ENCODE measurements at places on chromosomes 7 and 10.

DNA sequence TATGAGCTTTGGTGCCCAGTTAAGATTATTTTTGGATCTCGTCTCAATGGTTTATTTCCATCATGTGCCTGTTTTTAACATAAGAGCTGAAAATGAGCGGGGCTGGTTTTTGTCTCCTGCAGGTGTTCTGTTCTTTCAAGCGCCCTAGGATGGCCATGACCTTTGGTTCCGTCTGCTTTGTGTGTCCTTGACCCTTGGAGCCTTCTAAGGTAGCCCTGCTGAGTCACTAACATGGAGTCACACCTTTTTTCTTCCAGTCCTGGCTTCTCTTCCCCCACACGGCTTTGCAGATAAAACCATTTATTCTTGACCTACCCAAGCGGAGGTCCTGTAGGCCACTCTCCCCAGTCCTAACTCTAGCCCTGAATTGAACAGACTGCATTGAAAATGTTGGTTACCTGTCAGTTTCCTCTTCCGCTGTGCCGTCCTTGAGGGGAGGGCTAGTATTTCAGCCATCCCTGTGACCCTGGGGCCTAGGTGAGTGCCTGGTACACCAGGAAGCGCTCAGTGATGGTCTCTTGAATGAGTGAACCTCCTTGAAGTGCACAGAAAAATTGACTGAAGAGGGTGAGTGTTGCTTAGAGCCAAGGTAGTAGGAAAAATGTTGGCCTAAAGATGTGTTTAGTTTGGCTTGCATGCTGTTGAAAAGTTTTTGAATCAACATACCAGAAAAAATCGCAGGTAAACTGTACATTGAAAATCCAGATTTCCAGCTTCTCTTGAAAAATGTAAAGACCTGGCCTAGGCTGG, 48.0 kb downstream of the CAMK1D start:
- DNase-seq = no peak

GRCh38 chr10:75452997-75453396, 21.6 kb downstream of the LRMDA start:
- no peak for DNase-seq

DNA sequence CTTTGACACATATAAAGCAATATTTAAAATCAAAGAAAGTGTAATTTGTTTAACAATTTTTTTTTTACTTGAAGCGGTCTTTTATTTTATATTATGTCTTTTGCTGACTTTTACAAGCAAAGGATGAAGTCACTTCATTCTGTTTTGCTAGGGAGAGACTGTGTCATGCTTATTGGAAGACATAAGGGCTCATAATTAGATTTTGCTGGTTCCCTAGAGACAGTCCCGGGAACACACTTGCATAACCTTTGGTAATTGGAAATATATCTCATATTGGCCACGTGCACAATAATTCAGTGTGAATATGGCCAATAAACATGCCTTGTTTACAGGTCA, 448 bp upstream of the NET1 start:
- DNase-seq = no peak

GRCh38 chr7:47852330-47853245, 95.7 kb downstream of the PKD1L1 start:
- DNase-seq = no peak

DNA sequence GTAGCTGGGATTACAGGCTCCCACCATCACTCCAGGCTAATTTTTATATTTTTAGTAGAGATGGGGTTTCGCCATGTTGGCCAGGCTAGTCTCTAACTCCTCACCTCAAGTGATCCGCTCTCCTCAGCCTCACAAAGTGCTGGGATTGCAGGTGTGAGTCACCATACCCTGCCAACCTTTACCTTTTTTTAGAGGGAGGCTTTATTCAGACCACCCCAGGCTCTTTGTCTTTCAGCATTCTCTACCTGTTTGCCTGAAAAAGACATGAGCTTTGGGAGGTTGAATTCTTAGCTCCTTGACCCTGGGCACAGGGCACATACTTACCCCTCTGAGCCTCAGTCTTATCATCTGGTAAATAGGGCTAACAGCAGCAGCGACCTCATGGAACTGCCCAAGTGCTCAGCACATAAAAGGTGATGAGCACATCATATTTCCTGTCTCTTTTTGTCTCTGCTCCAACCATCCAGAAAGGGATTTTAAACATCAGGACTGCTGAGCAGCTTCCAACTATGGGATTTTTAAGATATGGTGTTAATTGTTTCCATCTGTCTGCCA, 17.0 kb downstream of the FRMPD2 start:
- no peak for DNase-seq

- no peak for DNase-seq
Observed at GRCh38 chr7:113026941-113027340, 59.7 kb downstream of the GPR85 start.

DNA sequence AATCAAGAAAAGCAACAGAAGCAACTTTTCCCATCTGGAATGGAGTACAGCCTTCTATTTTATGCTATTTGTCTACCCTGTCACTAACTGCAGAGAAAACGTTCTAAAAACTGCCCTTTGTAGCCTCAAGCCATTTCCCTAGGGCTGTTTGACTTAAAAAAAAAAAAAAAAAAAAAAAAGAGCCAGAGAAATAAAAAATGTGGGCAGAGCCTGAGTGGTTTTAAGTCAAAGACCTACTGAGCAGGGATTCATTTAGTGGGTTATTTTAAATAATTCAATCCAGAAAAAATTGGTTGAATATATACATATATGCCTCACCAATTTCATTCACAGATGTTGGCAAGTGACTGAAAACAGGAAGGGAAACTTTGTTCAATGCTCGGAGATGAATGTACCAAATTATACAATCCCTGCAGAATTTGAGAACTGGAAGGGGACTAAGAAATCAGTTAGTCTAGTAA, 75.2 kb downstream of the PPP1R3C start:
- no peak for DNase-seq

- DNase-seq = no peak
Observed at GRCh38 chr7:94949532-94949931, 42.1 kb downstream of the PPP1R9A start.

DNA sequence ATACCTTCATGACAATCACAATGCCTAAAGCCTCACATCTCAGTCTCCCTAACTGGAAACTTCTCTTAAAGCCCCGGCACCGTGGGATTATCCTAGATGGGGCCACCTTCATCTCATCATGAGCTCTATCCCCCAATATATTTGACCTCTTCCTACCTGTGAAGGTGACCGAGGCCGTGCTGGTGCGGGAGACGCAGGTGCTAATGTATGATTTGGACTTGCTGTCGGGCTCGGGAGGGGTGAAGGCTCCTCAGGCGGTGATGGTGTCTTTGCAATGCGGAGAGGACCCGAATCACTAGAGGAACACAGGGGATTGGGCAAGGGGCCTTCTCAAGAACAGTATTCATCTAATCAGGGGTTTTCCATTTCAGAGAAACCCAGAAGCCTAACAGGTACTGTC, 168.4 kb downstream of the AMPH start:
- DNase-seq = no peak

DNA sequence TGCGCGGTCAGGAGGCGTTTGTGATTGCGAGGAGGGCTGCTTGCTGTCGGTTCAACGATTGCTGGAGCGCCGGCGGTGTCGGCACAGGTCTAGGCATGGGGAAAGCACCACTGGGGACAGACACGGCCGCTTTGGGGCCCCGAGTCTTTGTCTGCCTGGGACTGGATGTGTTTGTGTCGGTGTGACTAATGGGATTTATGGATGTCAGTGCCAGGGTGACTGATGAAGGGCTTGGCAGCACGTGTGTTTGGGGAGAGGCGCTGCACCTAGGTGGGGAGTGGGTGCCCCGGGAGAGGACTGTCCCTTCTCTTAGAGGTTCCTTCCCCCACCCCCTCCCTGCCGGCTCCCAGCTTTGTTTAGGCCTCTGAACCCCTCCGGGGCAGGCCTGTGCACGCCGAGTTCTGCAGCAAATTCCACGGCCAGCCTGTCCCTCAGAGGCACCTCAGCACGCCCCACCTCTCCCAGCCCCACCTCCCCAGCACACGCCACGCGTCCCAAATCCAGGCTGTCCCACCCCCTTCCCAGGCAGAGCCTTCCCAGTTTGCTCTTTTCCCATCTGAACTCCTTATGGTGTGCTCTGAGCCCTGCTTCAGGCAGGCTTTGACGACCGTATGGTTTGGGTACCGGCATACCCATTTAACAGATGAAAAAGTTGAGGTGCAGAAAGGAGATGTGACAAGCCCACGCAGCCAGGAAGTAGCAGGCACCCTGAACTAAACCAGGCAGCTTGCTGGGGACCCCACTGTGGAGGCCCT, 6.4 kb upstream of the TNRC18 start:
- DNase-seq = no peak

DNA sequence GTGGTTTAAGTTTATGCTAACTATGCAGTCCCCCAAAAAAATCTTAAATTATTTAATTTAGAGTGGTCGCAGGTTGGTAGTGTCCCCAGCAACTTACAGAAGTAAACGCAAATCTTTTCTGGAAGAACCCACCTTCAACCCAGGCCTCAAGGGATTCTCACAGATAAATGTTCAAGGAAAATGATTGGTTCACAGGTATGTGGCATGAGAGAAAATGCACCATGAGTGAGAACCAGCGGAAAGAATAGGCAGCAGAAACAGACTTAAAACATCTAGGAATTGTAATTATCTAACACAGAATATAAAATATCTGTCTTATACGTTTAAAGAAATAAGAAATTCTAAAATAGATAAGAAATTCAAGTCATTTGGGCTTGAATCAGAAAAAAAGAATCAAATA, 2.7 kb upstream of the CPA5 start:
- no peak for DNase-seq
